Iris pigment epithelial cell (primary cell): ENCODE measurements at places on chromosomes 3 and 15.

DNA sequence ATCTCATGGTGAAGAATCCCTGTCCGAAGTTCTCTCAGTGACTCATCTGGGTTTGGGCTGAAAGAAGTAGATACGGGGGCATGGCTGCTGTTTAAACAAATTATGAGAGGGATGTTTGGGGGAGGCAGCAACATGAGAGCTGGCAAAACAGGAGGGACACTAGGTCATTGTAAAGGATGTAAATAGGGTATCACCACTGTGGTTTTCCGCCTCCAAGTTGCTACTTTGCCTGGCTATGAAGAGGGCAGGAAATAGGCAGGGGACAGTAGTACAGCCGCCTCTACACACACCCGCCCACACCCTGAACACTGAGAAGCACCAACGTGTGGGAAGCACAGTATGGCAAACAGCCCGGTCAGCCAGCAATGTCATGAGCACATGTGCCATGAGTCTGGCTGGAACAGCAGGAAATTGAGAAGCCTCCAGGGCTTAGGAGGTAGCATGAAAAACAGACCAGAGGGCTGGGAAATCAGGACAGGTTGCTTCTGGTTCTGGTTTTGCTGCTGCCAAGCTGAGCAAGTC is 17.1 kb downstream of the HEXA start:
- DNase-seq = peak; percentile 84

DNA sequence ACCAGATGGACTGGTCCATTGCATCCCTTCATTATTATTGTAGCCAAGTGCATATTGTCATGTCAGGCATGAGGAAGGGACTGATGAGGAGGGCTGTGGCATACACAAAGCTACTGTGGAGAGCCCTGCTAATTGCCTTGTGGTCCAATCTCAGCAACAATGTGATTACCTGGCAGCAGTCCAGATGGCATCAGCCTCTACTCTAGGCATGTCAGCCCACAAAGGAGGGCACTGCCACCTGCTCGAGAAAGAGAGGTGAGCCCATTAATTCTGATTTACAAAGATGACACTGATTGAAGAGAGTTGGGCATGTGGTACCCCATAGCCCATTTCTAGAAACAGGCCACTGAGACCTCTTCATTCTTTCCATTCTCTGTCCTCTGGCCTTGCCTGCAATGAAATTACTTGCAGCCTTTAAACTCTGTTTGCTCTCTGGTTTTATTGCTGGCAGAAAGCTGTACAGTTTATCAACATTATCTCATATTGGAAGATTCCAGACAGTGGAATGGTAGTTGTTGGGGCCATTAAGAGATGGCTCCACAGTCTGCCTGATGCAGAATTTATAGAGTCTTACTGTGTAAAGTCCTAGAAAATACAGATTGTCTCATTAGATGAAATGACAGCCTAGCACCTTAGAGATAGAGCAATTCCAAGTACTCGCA is 307.7 kb downstream of the ARPP21 start:
- no peak for DNase-seq

- DNase-seq = no peak
Measured at GRCh38 chr3:43735618-43736017, 44.9 kb downstream of the ABHD5 start.

DNA sequence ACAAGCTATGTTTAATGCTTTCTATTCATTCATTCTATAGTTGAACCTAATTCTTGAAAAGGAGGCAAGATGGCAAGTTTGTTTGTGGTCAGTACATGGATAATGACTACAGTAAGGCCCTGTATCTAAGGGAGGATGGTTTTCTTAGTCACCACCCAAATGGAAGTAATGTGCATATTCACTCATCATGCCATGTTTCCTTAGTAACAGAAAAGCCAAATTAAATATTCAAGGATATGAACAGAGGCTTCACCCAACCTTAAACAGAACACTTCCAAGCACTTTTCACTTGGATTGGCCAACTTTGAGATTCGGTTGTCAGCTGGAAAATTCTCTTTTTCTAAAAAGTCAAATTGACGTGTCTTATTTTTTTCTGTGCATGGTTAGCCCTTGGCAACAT is 805.3 kb upstream of the LMCD1 start:
- DNase-seq = no peak

GRCh38 chr15:93028632-93029213 is 60.3 kb downstream of the RGMA start:
- DNase-seq = peak; percentile 91

DNA sequence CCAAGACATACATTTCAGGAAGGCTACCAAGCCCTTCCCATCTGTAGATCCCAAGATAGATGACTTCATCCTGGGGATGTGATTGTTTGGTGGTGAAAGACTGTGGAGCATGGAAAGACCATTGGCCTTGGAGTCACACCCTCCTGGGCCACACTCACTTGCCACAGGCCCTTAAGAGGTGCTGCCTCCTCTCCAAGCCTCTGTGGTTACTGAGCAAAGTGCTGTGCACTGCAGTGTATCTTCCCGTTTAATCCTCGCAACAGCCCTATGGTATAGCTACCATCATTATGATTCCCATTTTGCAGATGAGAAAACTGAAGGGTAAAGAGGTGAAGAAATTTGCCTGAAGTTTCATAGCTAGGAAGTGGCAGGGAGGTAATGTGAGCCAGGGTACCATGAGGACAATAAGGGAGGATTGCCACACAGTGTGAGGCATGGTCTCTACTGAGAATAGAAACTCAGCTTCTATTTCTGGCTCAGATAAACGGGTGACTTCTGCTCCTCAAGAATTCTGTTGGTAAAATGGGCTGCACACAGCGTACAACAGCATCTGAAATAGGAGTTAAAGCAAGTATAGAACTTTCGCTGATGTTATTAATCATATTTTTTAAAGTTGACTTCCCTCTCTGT is 23.9 kb upstream of the RHO start:
- DNase-seq = no peak

- no peak for DNase-seq
Measured at GRCh38 chr15:31317017-31317416, 9.6 kb upstream of the KLF13 start.

- peak; percentile 52 for DNase-seq
Measured at GRCh38 chr3:58234516-58234931, 3.1 kb upstream of the ABHD6 start.

DNA sequence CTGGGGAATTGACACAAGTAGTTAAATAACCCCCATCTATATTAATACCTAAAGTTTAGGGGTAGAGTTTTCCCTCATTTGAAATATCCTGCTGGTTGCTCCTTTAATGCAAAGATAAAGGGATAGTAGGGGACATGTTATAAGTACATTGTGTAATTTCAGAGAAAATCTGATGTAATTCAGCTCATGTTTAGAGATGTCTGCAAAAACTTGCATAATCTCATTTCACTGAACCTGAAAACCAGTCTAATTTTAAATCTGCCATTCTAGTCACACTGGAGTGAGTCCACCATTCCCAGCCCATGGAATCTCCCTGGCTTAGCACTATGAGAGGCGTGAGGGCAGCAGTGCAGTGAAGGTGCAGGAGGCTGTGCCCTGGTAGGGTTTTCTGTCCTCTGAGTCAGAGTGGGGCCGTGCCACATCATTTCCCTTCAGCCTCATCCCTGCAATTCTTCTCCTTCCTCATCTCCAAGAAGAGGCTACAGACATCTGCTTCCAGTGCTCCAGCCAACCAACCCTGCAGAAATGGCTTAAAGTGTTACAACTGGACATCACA is 246.3 kb upstream of the UMPS start:
- DNase-seq = no peak

DNA sequence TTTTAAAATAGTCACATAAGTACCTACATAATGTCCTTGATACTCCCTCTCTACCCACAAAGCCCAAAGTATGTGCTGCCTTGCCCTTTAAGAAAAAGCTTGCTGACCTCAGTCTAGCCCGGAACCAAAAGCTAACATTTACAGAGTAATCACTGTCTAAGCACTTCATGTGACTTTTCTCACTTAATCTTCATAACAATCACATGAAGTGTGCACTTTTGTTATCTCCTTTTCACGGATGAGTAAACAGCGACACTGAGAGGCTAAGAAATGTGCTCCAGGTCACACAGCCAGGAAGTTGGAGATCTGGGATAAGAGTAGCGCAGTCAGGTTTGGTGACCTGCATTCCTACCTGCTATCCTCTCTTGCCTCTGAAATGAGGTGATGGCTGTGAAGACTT is 194.0 kb downstream of the ITPR1 start:
- peak; percentile 79 for DNase-seq

DNA sequence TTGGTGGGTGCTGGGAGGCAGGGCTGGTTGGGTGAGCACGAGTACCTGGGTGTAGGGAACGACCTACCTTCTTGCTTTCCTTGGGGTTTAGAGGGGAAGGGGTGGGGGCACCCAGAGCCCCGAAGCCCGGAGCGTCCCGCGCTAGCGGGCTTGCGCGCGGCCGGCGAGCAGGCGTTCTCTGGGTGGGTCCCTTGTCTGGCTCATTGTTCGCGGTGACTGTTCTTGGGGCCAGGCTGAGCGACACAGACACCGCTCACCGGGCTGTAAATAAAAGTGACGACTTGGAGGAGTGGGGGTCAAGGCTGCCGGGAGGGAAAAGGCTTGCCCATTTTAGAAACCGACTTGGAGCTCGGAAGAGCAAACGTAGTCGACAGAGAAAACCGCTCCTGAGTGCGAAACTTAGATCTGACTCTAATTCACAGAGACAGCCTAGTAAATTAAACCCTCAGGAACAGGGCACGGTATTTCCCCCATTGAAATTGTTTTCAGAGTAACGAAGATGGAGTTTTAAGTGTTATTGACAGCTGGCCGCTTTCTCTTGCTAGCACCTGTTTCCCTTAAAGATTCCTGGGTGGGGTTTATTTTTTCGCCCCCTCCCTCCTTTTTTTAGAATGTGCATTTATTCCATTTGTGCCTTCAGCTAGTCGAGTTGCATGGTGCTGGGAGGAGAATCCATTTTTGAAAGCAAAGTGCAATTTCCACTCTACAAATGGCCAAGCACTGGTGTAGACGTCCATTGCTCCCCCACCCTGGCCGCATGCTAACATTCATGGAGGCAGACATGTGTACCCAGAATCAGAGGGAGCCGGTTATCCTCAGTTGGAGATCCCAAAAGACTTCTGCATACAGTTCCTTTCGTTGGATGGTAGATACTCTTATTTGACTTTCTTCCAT is 532.1 kb upstream of the SEMA6D start:
- DNase-seq = peak; percentile 2

GRCh38 chr15:55993111-55993803 is at the start of gene NEDD4:
Gene NEDD4, minus strand, starts transcription at chr15:55993612. Its CDS starts 57 bp downstream, at chr15:55993555.
- DNase-seq = peak; percentile 89

DNA sequence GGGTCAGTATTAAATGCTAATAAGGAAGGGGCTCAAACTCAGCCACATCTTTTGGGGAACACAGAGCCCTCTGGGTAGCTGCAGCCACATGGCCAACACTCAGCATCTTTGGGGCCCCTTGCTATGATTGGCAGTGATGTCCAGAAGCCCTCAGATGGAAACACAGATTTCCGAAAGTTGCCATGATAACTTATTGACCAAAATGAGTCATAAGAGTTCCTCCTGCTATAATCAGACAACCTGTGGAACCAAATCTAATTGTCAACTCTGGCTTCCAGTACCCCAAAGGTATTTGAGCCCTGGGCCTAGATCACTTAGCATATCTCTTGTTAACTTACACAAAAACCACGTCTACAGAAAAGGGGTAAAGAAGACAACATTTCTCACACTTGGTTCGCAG is 392.2 kb downstream of the KCNH8 start:
- DNase-seq = no peak

- no peak for DNase-seq
Measured at GRCh38 chr3:148716657-148717056, 19.0 kb downstream of the AGTR1 start.

DNA sequence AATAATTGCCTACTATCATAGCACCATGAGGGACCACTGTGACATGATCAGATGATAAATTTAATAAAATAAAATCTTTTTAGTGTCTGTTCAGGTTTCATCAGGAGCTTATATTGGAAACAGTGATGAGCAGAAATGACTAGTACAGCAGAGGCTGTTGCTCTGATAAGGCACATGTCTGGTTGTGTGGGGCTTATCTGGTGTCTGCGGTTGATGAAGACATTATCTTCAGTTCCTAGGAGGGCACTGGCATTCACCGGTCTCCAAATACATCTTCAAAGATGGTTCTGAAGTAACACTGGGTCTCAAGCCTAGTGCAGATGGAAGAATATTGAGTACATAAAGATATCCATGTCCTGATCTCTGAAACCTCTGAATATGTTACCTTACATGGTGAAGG is 125.3 kb downstream of the SUCNR1 start:
- no peak for DNase-seq

- DNase-seq = no peak
Measured at GRCh38 chr15:65985387-65985786, 116.1 kb downstream of the RAB11A start.

DNA sequence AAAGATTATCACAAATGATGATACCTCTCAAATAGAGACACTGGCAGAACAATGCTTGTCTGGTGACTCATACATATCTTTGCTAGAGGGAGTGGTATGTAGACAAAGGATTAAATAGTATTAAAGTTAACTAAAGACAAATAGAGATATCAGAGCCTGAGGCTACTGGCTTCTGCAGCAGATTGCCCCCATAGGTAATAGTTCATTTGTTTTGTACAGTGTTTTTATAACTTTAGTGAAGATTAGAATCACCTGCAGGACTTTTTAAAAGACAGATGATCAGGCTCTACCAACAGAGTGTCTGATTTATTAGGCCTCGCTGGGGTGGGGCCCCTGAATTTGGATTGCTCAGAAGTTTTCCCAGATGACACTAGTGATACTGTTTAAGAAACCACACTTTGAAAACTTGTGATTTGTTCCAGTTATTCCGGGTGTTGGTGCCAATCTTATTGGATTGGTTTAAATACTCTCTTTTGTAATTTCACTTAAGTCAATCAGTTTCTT is 96.4 kb downstream of the NAALADL2 start:
- DNase-seq = peak; percentile 80

- no peak for DNase-seq
Measured at GRCh38 chr3:116067326-116067725, 378.0 kb downstream of the LSAMP start.

DNA sequence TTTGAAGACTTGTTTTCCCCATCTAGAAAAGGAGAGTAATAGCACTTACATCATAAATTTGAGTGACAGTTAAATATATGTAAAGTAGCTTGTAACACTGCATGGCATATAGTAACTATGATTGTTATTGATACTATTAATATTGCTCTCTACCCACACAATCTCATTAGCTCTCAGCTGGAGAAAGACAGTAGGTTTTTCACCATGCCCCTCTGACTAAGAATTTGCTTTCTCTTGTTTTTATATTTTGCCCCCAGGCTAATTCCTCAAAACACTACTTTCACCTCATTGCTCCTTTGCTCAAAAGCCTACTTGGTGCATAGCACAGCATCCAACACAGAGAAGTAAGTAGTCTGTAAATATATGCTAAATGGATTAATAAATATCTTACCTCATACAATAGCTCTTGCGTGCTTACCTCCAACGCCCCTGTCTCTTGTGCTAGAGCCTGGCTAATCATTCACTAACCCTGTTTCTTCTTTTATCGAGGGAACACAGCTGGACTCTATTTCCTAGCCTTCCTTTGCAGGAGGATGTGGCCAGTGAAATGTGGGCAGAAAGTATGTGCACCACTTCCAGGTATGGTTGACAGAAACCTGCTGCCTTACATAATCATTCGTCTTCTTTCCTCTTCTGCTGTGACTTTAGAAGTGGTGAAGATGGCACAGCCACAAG is 190.0 kb downstream of the PLCH1 start:
- no peak for DNase-seq

- no peak for DNase-seq
Measured at GRCh38 chr3:170352936-170353335, 4.6 kb upstream of the SKIL start.
